Occipital lobe (tissue), 3 donors: ENCODE measurements at places on chromosomes 6 and 20. TPM values are rescaled to one million over a fixed set of nuclear protein-coding genes. Genes with fewer than 3 reads are reported as not detected.

The ALDH8A1 gene
- total RNA-seq: 1.4 TPM

The COL10A1 gene
- not detected for total RNA-seq

The C20orf96 gene
- total RNA-seq: 3.3 TPM

The RRBP1 gene
- 5.6 TPM for total RNA-seq

The LRRC1 gene
- 12.0 TPM for total RNA-seq

The PFDN6 gene
- total RNA-seq: 27.0 TPM

The KIAA0408 gene
- 116 TPM for total RNA-seq

The TFAP2D gene
- 0.47 TPM for total RNA-seq

The SAPCD1 gene
- 0.31 TPM for total RNA-seq

The SLC22A23 gene
- total RNA-seq: 44.3 TPM

The EPPIN gene
- not detected for total RNA-seq

DNA sequence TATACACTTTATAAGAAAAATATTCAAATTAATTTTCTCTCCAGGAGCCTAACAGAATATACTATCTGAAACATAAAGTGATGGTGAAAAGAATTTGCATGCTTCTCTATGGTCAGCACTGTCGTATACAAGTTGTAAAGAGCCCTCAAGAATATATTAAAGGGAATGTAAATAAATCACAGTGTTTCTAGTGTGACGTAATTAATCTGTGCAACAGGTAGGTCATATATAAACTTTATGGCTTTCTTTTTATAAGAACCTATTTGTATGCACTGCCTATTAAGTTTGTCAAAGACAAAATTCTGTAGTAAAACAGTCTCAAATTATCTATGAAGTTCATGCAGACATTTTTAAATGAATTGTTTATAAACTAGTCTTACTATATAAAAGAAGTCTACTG is 347.9 kb upstream of the EYS start:
- DNase-seq: no peak

GRCh38 chr20:36447101-36447500 is 94.2 kb upstream of the MYL9 start:
- no peak for DNase-seq

- DNase-seq: no peak
Measured at GRCh38 chr6:4970739-4971395, 33.0 kb downstream of the RPP40 start.

DNA sequence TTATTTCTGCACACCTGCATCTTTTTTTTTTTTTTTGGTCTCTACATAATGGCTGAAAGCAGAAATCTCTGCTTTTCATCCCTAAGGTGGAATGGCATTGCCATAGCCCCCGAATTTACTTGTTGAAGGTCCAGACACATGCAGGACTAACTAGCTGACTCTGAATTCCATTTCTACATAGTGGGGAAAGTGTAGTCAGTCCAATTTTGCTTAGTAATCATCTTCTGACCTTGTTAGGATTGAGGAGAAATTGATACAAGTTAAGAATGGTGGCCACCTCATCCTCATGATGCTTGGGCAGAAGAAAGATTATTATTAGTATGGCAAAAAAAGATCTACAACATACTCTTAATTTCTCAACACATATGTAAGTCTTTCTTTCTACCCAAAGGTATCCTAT is 16.4 kb upstream of the FAM83B start:
- DNase-seq: no peak

GRCh38 chr6:100806296-100806695 is 74.8 kb downstream of the ASCC3 start:
- no peak for DNase-seq

GRCh38 chr20:58192065-58192464 is 36.4 kb downstream of the ANKRD60 start:
- no peak for DNase-seq

GRCh38 chr6:155152211-155153076 is 111.4 kb upstream of the CLDN20 start:
- DNase-seq: no peak

DNA sequence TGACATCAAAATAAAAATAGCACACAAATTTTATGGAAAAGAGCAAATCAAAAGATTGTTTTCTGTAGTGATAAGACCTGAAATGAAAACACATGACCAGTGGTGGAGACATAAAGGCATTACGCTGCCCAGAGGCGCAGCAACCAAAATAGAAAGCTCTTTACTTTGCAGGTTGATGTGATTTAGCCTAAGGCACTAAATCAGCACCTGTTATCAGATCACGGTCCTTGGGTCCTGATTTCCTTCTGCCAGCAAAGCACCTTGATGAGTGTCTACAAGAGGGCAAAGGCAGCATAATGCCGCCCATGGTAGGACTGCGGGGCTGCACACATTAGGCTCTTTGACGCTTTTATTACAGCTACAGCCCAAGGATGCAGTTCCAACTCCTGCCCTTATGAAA is 19.3 kb upstream of the RAMACL start:
- no peak for DNase-seq

- DNase-seq: no peak
Measured at GRCh38 chr6:149277621-149278020, 39.9 kb upstream of the TAB2 start.

DNA sequence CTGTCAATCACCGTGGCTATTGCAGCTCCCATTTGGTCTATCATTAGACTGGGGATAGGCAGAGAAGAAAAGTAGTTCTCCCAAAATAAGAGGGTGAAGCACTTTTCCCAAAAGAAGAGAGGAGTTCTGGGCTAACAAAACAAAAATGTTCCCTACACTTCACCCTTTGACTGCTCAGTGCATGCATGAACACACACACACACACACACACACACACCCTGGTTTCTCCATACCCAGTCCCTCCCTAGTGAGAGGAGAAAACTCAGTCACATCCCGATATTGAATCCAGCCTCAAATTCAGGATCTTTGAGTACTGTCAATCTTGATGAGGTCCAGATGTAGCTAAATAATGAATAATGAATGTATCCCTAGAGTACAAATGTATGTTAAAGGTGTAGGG is 4.6 kb upstream of the TBPL1 start:
- no peak for DNase-seq

DNA sequence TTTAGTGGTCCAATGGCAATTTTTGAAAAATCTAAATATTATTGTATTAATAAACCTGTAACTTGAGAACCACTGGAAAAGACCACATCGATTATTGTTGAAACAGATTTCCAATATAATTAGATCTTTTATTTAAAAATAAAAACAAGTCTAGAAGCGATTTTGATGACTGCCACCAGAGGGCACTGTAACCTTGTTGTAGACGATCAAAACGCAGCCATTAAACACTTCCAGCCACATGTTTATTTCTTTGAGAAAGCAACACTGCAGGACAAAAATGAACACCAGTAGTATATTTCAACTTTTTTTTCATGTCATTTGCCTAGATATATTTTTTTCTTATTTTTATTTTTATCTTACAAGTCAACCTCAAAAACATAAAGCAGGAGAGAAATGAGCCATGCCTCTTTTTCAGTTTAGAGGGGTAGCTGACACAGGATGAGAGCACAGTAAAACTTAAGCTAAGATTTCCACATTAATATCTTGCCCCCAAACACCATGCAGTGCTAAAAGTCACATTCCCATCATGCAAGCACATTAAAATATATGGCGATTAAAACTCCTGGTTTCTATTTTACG is 115.4 kb downstream of the OPRM1 start:
- peak; percentile 34 for DNase-seq

DNA sequence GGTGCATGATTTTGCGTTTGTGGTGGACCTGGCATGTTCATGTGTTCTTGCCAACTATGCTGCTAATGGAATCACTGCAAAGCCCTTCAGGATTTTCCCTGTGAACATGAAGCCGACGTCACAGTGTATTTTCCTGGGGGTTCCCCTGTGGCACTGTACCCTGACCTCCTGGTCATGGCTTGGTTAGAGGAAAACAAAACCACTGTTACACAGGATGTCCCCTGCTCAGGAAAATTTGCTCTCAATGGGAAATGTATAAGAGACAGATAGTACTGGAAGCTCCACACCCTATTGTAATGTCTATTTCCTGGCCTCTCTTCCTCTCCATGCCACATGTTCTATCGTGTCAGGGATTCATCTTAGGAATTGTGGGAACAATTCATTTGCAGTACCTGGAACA is 19.7 kb downstream of the TSHZ2 start:
- no peak for DNase-seq

- DNase-seq: no peak
Measured at GRCh38 chr6:53481323-53481722, 63.6 kb downstream of the GCLC start.

DNA sequence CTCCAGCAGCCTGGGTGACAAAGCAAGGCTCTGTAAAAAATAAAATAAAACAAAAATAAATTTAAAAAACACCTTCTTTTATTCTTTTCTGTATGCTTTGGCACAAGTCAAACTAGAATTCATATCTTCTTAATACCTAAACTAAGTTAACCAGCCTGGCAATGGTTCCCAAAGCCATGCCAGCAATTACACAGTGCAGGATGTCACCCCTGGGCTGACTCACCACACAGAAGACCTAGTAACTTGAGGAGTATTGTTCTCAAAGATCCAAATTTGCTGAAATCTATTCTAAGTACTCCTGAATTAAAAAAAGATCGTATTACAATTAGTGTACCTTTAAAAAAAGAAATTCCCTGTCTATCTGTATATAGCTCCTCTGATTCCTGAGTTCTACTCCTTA is 162.7 kb upstream of the SGK1 start:
- no peak for DNase-seq

DNA sequence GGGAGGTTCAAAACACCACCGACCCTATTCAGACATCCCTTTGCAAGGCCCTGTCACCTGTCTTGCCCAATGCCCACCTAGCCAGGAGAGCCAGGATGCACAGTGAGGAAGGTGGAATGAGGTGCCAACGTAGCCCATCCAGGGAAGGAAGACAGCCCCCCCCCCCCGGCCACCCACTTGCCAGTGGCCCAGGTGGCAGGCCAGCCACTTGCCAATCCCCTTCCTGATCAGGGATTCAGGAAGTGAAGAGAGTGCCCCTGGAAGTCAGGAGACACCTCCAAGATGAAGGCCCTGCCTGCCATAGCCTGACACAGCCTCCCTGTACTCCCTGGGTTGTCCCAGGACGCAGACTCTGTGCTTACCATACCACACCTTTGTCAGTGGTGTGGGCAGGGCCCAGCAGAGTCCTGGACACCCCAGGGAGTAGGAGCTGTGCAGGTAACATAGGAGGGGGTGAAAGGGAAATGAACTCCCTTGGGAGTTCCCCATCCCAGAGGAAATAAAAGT is 54.7 kb downstream of the MRPL14 start:
- no peak for DNase-seq

GRCh38 chr6:139820210-139820609 is 445.8 kb upstream of the CITED2 start:
- no peak for DNase-seq

- DNase-seq: no peak
Measured at GRCh38 chr6:170090561-170090960, 200.3 kb downstream of the DLL1 start.

DNA sequence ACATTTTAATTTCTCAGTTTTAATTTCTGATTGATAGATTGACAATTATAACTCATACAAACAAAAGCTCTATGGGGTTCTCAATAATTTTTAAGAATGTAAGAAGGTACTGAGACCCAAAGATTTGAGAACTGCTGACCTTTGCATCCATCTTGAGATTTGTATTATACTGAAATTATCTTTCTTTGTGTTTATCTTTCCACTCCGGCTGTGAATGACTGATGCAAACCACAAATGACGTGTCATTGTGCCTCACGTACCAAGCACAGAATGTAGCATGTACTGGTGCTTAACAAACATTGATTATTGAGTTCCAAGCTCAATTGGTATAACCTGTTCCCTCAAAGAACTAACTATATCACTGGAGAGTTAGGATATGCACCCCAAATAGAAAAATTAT is 152.1 kb upstream of the SMLR1 start:
- DNase-seq: no peak

GRCh38 chr20:16206817-16207216 is 366.4 kb downstream of the KIF16B start:
- DNase-seq: no peak

GRCh38 chr20:20079102-20079784 is 26.9 kb downstream of the CFAP61 start:
- no peak for DNase-seq

- no peak for DNase-seq
Measured at GRCh38 chr20:31842471-31843157, 2.8 kb downstream of the FOXS1 start.

DNA sequence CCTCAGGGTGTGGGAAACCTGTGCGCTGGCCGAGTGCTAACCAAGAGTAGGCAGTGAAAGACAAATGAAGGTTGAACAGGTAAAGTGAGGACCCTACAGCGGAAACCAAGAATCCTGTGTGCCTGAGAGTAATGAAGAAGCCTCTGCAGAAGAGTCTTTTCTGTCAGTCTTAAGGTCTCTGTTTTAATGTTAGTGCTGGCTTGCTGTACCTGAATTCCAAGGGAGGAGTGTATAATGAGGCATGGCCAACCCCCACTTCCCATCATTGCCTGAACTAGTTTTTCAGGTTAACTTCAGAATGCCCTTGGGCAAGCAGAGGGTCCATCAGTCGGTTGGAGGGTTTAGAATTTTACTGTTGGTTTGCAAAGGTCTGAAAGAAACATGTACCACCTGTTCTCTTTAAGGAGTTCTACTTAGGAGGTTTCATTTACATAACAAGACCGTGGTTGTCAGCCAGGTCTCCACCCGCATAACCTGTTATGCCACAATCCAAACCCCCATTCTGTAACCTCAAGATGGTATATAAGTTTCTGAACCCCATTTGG is 589 bp upstream of the PDCD2 start:
- no peak for DNase-seq

GRCh38 chr6:37987559-37987958 is 168.0 kb downstream of the ZFAND3 start:
- no peak for DNase-seq

GRCh38 chr6:144104898-144105487 is 9.6 kb upstream of the SF3B5 start:
- DNase-seq: no peak

DNA sequence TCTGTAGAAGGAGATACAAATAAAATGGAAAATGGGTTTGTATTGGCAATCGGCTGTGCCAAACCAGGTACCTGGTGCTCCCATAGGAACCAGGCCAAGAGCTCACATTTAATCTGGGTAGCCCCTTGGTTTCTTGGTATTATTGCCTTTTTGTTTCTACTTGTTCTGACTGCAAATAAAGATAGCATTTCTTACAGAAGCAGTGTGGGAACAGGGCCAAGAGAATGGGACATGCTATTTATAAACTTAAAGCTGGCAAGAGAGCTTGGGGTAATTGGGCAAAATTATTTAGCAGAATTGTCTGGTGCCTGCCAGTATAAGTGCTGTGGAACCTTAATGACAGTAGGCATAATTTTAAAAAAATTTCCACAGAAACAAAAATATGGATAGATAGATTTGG is 113.5 kb upstream of the GLP1R start:
- no peak for DNase-seq

GRCh38 chr6:134061440-134061839 is 9.0 kb upstream of the SLC2A12 start:
- DNase-seq: no peak
